PC-9 (cell line): ENCODE measurements at places on chromosomes 6 and 20. TPM values are rescaled to one million over a fixed set of nuclear protein-coding genes. Genes with fewer than 3 reads are reported as not detected.

DNA sequence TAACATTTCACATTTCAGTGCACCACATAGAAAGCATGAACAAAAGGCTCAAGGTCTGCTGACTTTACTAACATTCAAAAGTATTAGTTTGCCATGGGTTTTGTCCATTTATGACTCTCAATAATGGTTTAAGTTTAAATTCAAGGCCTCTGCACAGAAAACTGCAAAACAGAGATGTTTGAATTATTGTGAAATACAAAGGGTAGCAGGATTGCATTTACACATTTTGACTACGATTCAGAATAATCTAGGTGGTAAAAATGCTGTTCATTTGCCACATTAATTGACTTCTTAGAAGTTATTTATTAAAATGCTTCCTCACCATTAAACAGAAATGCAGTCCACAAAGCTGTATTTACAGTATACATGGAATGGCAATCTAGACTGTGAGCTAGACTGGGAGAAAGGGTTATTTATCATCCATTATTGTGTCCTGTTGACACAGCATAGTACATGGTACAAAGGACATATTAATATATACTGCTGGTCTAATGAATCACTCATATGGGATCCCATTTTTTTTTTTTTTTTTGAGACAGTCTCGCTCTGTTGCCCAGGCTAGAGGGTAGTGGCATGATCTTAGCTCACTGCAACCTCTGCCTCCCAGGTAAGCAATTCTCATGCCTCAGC is 18.0 kb downstream of the USP49 start:
- H3K27ac ChIP-seq = no peak overlapping the region
- no peaks in the 10 kb centered on the region for H3K4me1 ChIP-seq
- H3K4me3 ChIP-seq = no peak overlapping the region
- H3K27me3 ChIP-seq = no peaks in the 10 kb centered on the region
- DNase-seq = no peak
- no peaks in the 10 kb centered on the region for H3K36me3 ChIP-seq

GRCh38 chr6:48109944-48110343 is 1.1 kb downstream of the PTCHD4 start:
- H3K27me3 ChIP-seq = no peaks in the 10 kb centered on the region
- DNase-seq = no peak
- H3K27ac ChIP-seq = no peak overlapping the region
- H3K4me3 ChIP-seq = no peak overlapping the region
- no peaks in the 10 kb centered on the region for H3K36me3 ChIP-seq
- H3K4me1 ChIP-seq = no peaks in the 10 kb centered on the region

GRCh38 chr6:159375014-159375413 is 205.8 kb downstream of the FNDC1 start:
- H3K4me3 ChIP-seq = no peak overlapping the region
- no peaks in the 10 kb centered on the region for H3K36me3 ChIP-seq
- H3K27ac ChIP-seq = no peak overlapping the region

GRCh38 chr6:159650314-159650713 is 42.7 kb downstream of the SOD2 start:
- H3K36me3 ChIP-seq = no peaks in the 10 kb centered on the region
- H3K4me3 ChIP-seq = no peak overlapping the region
- no peaks in the 10 kb centered on the region for H3K4me1 ChIP-seq
- no peak overlapping the region for H3K27ac ChIP-seq
- H3K27me3 ChIP-seq = no peaks in the 10 kb centered on the region
- DNase-seq = no peak

GRCh38 chr6:144797881-144798589 is 512.9 kb downstream of the UTRN start:
- H3K36me3 ChIP-seq = peaks cover 8% of the 10 kb centered on the region; the same call in 1 of the 2 replicates
- peak; percentile 13 for DNase-seq
- H3K4me3 ChIP-seq = no peak overlapping the region
- no peaks in the 10 kb centered on the region for H3K27me3 ChIP-seq
- peak overlapping the region; percentile 37 for H3K27ac ChIP-seq
- H3K4me1 ChIP-seq = peaks cover 30% of the 10 kb centered on the region

DNA sequence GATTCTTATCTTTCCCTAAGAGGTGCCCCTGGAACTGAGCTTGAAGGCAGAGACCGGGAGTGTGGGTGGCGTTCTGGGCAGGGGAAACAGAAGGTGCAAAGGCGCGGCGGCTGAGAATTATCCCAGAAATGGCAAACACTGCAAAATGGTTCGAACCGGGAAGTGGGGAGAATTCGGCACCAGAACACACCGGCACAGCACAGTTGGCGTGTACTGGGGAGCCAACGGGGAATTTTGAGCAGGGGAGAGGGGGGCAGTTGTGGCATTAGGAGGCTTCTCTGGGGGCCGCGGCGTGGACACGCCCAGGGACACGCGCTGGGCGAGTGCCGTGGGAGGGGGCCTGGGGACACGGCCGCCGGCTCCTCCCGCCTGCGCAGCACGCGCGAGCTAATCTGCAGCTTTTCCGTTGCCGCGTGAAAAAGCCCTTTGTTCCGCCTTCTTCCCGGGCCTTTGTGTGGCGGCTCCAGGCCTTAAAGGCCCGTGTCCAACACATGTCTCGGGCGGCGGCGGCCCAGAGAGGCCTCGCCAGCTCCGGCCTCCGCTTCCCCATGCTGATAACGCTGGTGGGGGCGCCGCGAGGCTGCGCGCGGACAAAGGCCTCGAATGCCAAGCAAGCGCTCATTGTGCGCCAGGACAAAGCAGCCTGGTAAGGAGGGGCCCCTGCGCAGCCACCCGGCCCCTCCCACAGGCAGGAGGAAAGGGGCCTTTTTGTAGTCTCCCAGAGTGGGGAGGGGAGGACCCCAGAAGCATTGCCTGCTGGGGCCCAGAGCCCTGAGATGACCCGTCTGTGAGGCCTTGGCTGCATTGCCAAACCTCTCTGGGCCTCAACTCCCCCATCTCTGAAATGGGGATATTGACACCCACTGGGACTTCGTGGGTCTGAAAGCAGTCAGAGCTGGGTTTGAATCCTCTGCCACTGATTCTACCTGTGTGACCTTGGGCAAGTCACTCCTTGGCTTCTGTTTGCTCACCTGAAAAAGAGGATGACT is 82.8 kb downstream of the CD40 start:
- H3K36me3 ChIP-seq = no peaks in the 10 kb centered on the region
- 0 out of 2 replicates have a peak, but pooled peaks cover 3% of the 10 kb centered on the region for H3K4me1 ChIP-seq
- H3K27me3 ChIP-seq = peaks cover 57% of the 10 kb centered on the region
- no peak overlapping the region for H3K4me3 ChIP-seq
- H3K27ac ChIP-seq = no peak overlapping the region

- no peaks in the 10 kb centered on the region for H3K36me3 ChIP-seq
- H3K4me1 ChIP-seq = no peaks in the 10 kb centered on the region
- no peaks in the 10 kb centered on the region for H3K27me3 ChIP-seq
- no peak for DNase-seq
- H3K4me3 ChIP-seq = no peak overlapping the region
These were observed 576.3 kb downstream of the RNF144B start for GRCh38 chr6:18963439-18963838.

- no peak overlapping the region for H3K27ac ChIP-seq
- H3K4me3 ChIP-seq = no peak overlapping the region
- DNase-seq = no peak
- no peaks in the 10 kb centered on the region for H3K4me1 ChIP-seq
- peaks cover 32% of the 10 kb centered on the region for H3K27me3 ChIP-seq
- no peaks in the 10 kb centered on the region for H3K36me3 ChIP-seq
These were observed 247.0 kb downstream of the ERMARD start for GRCh38 chr6:169998457-169998856.

DNA sequence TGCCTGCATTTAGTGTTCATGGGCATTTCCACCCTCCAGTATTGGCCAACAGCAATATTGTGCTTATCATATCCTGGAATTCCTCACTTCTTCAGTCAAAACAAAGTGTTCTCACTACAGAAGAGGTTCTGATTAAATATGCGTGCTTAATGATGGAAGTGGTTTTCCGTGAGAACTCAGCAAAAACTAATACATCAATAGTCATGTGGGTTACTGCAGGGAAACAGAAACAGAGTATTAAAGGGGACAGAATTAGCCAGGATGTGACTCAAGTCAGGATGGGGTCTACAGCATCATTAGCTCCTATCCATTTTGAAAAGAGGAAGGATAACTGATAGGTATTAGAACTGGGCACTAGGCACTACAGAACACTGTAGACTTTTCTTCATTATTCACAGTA is 384.6 kb downstream of the CDKAL1 start:
- DNase-seq = no peak
- H3K36me3 ChIP-seq = no peaks in the 10 kb centered on the region
- no peaks in the 10 kb centered on the region for H3K4me1 ChIP-seq
- no peaks in the 10 kb centered on the region for H3K27me3 ChIP-seq
- H3K4me3 ChIP-seq = no peak overlapping the region

DNA sequence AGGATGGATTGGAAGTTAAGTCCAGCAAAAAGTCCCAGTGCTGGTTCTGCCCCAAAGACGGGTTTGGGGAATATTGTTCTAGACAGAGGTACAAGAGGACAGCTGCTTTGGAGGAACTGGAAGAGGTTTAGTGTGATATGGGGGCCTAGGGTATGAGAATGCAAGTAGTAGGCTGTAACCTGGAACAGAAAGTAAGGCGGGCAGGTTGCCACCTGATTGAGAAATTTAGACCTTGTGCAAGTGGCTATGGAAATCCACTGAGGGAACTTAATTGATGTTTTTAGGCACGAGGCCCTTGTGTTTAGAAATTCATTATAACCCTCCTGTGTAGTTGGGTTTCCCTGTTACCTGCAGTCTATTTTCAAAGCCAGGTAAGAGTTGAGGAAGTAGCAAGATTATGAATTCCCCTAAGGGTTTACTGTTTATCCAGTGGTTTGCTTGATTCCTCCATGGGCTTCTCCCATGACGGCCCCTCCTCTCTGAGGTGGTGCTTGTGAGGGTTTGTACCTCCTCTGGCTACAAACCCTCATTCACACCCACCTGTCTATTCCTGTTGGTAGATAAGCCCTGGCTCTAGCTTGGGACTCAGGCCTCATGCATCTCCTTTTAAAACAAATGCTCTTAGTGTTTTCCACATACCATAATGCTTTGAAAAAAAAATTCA is 42.0 kb upstream of the BCAS1 start:
- peak overlapping the region; percentile 97 for H3K27ac ChIP-seq
- peak; percentile 80 for DNase-seq
- H3K27me3 ChIP-seq = no peaks in the 10 kb centered on the region

BANF2 gene
- not detected in 2 replicates for total RNA-seq

MTFR2 gene
- 10.5 and 12.6 TPM in 2 replicates for total RNA-seq

NKX2-4 gene
- total RNA-seq = not detected in 2 replicates

CST5 gene
- 0.93 and 2.2 TPM in 2 replicates for total RNA-seq
